ENCODE measurements at places on chromosomes 13 and 19. TPM values are rescaled to one million over a fixed set of nuclear protein-coding genes. Genes with fewer than 3 reads are reported as not detected.

DNA sequence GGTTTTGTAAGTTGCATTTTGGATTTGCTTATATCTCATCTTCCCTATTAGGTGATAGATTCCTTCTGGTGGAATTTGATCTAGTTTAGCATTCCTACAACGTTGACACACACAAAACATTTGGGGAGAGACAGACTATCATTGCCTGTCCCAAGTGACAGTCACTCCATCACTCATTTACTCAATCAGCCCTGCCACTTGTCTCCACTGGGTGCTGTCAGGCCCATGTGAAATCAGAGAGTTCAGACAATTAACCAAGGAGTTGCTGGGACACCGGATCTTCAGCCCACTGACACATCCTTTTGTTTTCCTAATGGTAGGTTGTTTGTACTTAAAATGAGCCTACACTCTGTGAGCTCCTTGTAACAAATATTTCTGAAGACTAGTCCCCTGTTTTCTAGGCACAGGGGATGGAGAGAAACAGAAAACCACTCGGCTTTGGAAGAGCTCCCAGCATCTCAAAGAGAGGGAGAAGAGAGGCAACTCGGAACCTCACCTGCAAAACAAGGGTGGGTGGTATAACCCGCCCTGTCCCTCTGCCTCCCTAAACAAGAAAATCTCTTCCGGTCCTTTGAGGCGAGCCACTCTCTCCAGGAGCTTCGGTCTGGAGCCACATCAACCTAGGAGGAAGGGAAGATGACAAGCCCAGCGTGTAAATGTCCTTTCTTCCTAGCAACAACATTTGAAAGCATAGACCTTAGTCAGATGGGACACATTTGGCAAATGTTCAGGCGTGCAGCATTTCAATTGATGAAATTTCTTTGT, 440.9 kb upstream of the KLF12 start:
- no peak for DNase-seq

GRCh38 chr19:35168196-35168595, 13.7 kb downstream of the FXYD5 start:
- DNase-seq = no peak

- DNase-seq = no peak
Observed at GRCh38 chr19:10682397-10683063, 18.7 kb upstream of the QTRT1 start.

SCN1B gene
- polyA plus RNA-seq = 0.96 TPM

Measured in left kidney (tissue), 8 donors.